ENCODE measurements at places on chromosomes 3 and 15.

DNA sequence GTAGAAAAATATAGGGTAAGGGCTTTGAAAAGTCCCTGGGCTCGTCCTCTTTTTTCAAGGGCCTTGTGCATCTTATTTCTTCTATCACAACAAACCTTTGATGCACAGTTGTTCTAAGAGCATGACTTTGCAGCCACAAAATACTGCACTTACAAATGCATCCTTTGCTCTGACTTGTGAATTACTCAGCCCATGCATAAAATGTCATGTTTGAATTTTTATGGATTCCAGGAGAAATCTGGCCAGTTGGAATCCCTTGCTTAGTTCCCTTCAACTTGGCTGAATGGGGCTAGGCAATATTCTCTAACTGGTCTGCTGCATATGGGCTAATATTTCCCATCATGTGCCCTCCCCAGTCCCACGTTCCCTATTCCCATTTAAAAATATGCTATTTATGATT lies 523.9 kb upstream of the RGMA start:
- DNase-seq: no peak

DNA sequence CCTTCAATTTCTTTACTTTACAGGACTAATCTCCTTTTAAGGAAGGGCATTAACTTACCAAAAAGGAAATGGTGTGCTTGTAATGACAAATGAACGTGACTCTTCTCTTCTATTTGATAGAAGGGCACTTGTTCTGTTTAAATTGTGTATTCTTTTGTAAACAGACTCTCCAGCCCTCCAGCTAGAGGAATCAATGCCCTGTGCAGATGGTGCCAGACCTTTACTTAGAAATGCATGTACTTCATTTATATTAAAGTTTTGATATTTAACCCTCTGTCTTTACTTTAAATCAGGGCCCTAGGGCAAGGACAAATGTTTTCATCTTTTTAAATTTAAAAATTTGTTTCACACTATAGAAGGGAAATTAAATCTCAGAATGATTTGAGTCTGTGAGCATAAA lies 355.1 kb downstream of the GBE1 start:
- DNase-seq: no peak

GRCh38 chr3:23668430-23668904 lies 137.3 kb upstream of the UBE2E1 start:
- DNase-seq: no peak

DNA sequence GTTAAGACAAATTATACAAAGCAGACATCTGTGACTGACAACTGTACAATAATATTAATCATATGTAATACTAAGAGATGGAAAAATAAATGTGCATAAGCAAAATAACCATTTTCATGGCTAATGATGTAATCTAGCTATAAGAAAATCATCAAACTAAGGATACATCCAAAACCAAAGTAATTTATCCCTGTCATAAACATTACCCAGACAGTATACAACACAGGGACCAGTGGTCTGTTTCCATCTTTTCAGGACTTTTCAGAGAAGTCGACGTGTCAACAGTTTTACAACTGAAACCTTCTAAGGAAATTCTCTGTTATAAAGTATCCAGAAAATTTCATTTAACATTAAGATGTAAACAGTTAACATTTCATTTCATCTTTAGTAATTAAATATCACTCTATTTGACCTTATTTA lies 11.0 kb downstream of the THBS1 start:
- no peak for DNase-seq

GRCh38 chr3:10561162-10561945 lies 56.0 kb upstream of the ATP2B2 start:
- no peak for DNase-seq

- no peak for DNase-seq
These were observed 173.6 kb upstream of the PROK2 start for GRCh38 chr3:71958533-71958932.

- DNase-seq: no peak
These were observed 45.5 kb upstream of the CFAP161 start for GRCh38 chr15:81088470-81089013.

GRCh38 chr15:43250785-43251184 lies 15.9 kb downstream of the TGM5 start:
- no peak for DNase-seq

DNA sequence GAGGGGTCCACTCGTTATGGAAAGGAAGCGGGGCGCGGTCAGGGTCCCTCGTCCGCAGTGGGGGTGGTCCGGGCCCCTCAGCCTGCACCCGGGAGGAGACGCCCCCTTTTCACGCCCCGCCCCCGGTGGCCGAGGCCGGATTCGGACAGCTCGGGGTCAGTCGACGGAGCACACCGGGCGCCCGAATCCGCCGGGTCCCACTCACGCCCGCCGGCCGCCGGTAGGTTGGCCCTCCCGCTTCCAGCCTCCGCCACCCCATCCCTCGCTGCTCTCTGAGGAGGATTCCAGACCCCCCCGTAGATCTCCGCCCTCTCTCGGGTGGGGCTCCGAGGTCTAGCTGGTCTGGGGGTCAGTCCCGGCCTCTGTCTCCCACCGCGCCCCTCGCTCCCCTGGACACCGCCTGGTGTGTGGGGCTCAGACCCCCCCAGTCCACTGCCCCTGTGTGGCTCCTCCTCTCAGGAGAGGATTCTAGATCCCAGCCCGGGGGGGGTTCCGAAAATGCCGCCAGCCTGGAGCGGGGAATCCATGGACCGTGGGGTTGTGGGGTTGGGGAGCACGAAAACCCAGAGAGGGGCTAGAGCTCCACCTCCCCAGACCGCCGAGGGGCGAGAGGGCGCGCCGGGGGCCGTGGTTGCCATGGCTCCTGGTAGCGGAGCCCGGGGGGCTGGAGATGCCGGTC lies 725 bp downstream of the CHL1 start:
- DNase-seq: no peak

DNA sequence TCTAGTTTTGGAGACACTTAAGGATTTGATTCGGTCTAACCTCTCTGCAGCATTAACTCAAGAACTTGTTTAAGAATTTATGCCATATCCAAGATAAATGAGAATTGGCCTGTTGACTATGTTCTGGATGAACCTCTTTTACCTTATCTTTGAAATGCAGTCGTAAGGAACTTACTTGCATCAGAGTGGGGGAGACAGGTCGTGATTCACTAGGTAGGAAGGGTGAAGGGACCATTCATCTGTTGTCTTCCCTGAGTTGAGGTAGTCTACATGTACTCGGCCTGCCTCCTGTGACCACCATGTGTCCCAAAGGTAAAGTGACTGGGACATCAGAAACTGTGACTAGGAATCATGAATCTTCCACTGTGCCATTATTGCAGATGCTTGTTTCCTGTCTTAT lies 248.0 kb upstream of the P2RY1 start:
- no peak for DNase-seq

DNA sequence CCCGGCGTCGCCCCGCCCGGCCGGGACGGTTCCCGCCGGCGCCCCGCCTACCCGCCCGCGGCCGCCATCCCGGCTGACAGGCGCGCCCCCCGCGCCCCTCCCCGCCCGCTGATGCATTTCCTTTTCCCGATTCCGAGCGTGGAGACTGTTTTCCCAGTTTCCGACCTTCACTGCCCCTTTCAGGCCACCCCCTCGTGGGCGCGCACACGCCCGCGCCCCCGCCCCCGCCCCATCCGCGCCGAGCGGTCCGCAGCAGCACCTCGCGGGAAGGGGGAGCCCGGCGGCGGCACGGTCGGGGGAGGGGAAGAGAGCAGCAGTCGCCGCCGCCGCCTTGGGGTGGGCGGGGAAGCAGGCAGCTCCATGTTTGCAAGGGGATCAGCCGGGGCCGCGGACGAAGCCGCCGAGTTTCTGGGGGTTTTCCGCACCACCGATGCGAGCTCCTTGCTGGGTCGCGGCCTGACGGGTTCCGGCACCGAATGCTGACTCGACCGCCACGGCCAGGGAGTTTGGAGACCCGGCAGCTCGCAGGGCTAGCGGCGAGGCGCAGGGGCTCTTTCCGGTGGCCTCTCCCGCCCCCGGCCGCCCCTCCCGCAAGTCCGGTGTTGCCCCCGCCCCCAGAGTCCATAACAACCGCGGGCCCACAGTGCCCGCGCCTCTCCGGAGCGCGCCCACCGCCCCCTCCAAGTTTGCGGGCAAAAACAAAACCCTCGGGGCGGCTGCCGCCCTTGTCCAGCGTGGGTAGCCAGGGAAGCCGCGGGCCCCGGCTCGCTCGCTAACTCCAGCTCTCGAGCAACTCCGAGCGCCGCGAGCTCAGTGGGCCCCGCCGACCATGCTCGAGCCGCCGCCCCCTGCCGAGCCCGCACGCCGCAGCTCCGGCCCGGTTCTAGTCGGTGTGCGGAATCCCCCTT lies 3.2 kb upstream of the SIN3A start:
- peak; percentile 77 for DNase-seq

GRCh38 chr15:46872981-46873330 lies 844.3 kb upstream of the SEMA6D start:
- no peak for DNase-seq

DNA sequence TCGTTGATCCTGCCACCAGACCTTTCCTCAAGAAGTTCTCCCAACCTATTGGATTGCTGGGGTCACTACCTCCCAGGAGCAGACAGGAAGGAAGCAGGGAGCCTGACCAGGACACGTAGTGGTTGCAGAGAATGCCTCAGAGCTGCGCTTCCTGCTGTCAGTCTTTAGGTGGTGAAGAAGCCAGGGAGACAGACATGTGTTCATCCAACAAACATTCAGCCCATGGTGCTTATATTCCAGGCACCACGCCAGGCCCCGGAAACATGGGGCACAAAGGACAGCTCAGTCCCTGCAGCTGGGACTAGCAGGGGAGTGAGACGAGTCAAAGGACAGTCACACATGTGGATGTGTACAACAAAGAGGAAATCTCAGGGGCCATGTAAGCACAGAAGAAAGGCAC lies 26.0 kb upstream of the CORO2B start:
- DNase-seq: no peak

- DNase-seq: no peak
These were observed 618 bp downstream of the PARL start for GRCh38 chr3:183884097-183884426.

DNA sequence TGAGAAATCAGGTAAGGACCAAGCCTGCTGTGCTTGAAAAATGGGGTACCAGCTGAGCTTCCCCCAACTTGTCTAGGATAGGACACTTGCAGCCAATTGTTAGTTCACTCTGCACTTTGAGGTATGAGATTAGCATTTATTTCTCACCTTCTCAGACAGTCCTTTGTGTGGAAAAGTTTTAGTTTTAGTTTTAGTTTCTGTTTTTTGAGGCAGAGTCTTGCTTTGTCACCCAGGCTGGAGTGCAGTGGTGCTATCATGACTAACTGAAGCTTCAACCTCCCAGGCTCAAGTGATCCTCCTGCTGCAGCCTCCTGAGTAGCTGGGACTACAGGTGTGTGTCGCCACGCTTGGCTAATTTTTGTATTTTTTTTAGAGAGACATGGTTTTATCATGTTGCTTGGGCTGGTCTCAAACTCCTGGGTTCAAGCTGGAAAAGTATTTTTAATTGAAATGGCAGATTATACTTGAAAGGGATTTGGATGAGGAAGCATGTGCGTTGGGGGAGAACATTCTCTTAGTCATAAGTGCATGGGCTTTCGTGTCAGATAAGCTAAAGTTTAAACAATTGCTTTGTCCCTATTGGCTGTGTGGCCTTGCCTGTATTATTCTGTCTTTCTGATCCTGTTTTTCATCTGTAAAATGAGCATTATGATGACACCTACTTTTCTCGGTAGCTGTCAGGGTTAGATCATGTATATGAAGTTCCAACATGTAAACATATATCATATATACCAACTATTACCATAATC lies 25.2 kb upstream of the CCK start:
- no peak for DNase-seq

- DNase-seq: no peak
These were observed 60.8 kb downstream of the GREM1 start for GRCh38 chr15:32778391-32779176.

DNA sequence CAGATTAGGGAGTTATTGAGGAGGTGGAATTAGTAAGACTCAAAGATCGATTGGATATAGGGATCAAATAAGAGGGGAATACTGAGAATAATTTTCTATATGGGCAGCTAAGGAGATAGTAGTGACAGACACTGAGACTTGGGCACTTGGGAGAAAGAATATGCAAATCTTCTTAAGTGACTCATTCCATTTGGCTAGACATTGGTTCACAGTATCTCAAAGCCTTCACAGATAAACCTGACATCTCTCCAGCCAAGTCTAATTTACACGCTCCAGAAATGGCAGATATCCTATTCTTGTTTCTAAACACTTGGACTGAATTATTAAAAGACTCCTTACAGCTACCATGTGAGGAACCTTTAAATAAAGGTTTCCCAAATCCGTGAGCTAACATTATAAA lies 104.6 kb upstream of the ADAMTS9 start:
- no peak for DNase-seq

GRCh38 chr3:19148768-19149091 lies 420 bp downstream of the KCNH8 start:
- DNase-seq: no peak

- DNase-seq: no peak
These were observed 10.7 kb upstream of the TRAK1 start for GRCh38 chr3:42080453-42080872.

DNA sequence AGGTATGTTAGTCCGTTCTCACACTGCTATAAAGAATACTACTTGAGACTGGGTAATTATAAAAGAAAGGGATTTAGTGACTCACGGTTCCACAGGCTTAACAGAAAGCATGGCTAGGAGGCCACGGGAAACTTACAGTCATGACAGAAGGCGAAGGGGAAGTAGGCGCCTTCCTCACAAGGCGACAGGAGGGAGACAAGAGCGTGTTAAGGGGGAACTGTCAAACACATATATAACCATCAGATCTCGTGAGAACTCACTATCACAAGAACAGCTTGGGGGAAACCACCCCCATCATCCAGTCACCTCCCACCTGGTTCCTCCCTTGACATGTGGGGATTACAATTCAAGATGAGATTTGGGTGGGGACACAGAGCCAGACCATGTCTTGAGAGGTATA lies 30.4 kb downstream of the SPRED1 start:
- DNase-seq: no peak

DNA sequence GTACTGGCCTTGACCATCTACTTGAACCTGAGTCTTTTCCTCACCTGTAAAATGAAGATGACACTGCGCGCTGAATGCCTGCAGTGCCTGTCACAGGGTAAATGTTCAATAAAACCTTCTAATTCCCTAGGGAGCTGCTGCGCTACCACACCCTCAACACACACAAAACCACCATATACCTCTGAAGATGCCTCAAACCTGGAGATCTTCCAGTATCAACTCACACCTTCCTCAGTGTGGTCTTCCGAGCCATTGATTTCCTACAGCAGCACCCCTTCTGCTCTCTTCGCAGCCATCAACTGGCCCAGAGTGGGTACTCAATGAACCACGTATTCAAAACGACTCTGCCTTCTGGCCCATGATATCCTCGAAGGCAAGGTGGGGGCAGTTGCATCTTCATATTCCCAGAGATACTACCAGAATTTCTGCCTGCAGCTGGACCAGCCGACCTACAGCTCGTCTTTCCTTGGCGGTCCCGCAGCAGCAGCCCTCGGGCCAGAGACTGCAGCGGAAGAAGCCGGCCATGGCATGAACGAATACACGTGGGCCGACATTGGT lies 695 bp downstream of the RPL32 start:
- no peak for DNase-seq

GRCh38 chr3:135987661-135988060 lies 22.1 kb downstream of the PPP2R3A start:
- no peak for DNase-seq
